ENCODE measurements at places on chromosomes 7 and 10.

DNA sequence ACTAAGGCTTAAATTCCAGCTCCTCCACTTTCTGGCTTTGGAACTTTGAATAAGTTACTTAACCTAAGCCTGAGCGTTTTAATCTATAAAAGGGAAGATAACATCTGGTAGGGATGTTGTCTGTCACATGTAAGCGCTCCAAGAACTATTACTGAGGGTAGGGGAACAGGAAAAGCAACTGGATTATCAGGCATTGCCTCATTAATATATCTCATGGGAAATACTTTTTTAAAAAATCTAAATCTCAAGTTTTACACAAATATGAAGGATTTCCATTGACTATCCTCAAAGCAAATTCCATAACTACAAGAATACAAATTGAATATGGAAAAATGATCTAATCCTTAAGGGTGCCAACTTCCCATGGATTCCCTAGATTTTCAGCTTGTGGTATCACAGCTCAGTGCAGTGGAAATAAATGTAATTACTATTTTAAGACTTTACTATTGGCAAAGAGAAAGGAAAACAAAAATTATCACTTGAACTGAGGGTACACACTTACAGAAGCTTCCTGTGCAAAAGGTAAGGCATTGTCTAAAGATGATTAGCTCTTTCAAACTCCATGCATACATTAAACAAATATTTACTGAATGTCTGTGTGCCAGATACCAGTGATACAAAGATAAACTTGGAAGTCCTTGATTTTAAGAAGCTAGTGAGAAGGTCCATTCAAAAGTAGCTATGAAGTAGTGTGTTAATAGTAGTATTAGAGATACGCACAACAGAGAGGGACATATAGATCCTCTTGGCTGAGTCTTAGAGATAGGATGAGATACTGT is 38.4 kb downstream of the NT5C2 start:
- no peak for DNase-seq

- no peak for DNase-seq
Observed at GRCh38 chr10:36391405-36391804, 734.0 kb upstream of the ANKRD30A start.

DNA sequence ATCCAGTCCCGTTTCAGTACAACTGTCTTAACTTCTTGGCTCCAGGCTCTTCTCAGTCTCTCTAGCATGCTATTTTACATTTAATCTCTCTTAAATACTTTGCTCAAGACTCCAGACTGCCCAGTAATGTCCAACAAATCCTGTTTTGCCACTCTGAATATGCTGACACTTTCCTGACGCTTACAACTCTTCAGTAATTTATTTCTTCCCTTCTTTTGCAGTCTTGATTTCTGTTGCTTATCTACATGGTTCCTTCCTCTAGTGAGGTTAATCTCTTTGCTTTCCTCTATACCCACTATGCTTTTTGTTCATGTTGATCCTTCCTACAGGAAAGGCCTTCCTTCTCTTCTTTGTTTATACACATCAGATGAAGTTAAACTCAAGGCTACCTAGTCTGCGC is 23.7 kb downstream of the UMAD1 start:
- no peak for DNase-seq

GRCh38 chr7:747186-747585 is 20.1 kb upstream of the PRKAR1B start:
- DNase-seq, result no peak

GRCh38 chr7:116097365-116098009 is 66.9 kb upstream of the TFEC start:
- DNase-seq, result no peak
